GM23248 (cell line): ENCODE measurements at places on chromosomes 4 and X. TPM values are rescaled to one million over a fixed set of nuclear protein-coding genes. Genes with fewer than 3 reads are reported as not detected.
A peak's percentile ranks its signal among the peaks of the same experiment; 100 is the strongest.

DNA sequence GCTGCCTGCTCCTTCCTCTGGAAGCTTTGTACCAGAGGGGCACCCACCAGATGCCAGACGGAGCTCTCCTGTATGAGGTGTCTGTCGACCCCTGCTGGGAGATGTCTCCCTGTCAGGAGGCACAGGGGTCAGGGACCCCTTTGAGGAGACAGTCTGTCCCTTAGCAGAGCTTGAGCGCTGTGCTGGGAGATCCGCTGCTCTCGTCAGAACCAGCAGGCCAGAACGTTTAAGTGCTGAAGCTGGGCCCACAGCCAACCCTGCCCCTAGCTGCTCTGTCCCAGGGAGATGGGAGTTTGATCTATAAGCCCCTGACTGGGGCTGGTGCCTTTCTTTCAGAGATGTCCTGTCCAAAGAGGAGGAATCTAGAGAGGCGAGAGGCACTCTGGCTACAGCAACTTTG, 260.3 kb upstream of the GPRIN3 start:
- DNase-seq = no peak

The AASDH gene
- 8.6 and 16.5 TPM in 2 replicates for total RNA-seq

The COPS4 gene
- 69.2 and 83.7 TPM in 2 replicates for total RNA-seq

- DNase-seq = no peak
Measured at GRCh38 chr4:21652508-21653231, 295.9 kb downstream of the KCNIP4 start.

The CD40LG gene
- not detected in 2 replicates for total RNA-seq

GRCh38 chr4:137470806-137471205, 61.5 kb downstream of the PCDH18 start:
- DNase-seq = no peak

- DNase-seq = no peak
Measured at GRCh38 chrX:78106651-78106986, 2.6 kb downstream of the PGK1 start.

GRCh38 chrX:439719-440118, 53.0 kb upstream of the PPP2R3B start:
- no peak for DNase-seq

DNA sequence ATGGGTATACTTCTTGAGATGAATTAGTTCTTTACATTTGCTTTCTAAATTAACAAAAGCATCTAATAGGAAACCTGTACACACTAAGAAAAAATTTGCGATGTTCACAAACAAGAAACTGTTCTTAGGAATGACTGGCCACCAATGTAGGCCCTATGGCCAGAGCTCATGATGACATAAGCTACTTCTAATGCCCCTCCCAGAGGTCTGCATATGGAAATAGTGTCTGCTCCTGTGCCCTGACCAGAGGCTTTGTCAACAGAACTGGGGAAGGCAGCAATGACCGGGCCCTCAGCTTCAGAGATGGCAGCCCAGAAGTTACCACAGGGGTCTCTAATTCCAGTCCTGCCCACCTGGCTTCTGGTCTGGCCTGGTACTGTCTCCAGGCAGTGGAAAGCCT, 15.0 kb upstream of the BCLAF3 start:
- no peak for DNase-seq

DNA sequence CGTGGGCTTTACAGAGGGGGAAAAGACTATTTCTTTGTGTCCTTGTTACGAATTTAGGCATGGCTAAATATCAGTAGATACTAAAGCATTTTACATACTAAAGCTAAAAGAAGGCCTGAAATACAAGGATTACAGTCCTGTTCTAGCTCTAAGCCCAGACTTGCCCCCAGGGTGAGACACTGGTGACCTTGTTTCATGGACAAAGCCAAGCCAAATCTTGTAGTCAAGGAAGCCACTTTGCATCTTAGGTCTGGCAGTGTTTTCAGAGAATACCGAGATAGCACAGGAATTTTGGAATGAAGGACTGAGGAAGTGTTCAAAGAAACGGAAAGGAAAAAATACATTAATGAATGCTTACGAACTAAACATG, 733 bp upstream of the G3BP2 start:
- no peak for DNase-seq

DNA sequence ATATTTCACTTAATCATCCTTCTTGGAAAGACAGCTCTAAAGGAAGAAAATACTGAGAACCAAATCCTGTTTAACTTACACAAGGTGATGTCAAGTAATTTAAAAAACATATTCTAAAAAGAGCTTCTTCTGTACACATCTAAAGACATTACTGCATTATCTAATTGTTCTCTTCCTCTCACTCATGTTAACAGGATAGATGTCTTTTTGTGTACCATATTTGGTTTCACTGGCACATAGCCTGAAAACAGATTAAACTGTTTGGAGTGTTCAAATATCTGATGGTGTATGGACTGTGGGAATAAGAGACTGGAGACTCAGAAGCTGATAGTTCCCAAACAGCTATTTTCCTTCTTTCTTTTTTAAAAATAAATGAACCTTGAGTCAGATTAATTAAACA, 213.3 kb upstream of the MAB21L2 start:
- DNase-seq = no peak

DNA sequence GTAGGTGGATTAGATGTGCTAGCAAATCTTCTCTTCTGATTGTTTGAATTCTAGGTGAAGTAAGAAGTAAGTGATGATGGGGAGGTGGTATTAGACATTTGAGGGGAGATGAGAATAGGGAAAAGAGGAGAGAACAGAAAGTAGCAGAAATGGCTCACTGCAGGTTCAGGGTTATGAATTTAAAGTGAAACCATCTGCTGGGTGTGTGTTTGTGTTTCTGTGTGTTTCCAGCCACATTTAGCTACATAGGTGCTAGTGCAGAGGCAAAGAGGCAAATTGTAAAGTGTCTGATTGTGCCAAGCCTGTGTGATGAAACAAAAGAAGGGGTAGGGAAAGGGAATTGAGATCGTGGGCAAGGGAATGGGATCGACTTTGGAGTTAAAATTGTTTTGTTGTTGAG, 50.6 kb downstream of the ZFX start:
- DNase-seq = no peak

DNA sequence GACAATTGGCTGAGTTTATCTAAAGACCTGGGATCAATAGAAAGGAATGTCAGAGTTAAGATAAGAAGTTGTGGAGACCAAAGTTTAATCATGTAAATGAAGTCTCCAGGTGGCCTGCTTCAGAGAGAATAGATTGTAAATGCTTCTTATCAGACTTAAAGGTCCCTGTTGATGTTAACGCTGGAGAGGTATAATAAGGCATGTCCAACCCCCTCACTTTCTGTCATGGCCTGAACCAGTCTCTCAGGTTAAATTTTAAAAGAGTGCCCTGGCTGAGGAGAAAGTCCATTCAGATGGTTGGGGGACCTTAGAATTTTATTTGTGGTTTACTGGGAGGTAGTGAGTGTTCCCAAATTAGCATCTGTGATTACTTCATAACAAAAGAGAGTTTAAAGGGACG, 86.7 kb downstream of the AKAP4 start:
- no peak for DNase-seq

- DNase-seq = no peak
Measured at GRCh38 chr4:163815776-163816175, 321.3 kb downstream of the TMA16 start.

The ETDB gene
- total RNA-seq = not detected in 2 replicates

The TAF1 gene
- total RNA-seq = 12.4 and 12.5 TPM in 2 replicates

DNA sequence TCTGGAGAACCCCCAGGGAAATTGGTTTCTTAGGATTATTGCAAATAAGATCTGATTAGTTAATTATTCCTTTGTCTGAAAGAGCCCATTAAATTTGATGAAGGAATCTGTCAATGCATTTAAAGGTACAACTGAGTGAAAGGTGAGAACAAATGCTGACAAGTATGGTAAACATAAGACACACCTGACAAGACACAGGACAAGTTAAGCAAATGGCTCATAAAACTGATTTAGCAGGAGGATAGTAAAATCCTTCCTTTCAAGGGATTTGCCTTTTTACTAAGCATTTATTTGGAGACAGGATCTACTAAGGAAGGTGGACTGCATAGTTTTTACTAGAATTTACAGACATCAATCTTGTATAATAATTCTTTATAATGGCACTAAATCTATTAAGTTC, 553.9 kb downstream of the SPRY1 start:
- no peak for DNase-seq

The KCND1 gene
- total RNA-seq = 0.65 and 1.5 TPM in 2 replicates

- peak; percentile 90 for DNase-seq
Measured at GRCh38 chr4:55947912-55948725, 626 bp upstream of the CEP135 start.

DNA sequence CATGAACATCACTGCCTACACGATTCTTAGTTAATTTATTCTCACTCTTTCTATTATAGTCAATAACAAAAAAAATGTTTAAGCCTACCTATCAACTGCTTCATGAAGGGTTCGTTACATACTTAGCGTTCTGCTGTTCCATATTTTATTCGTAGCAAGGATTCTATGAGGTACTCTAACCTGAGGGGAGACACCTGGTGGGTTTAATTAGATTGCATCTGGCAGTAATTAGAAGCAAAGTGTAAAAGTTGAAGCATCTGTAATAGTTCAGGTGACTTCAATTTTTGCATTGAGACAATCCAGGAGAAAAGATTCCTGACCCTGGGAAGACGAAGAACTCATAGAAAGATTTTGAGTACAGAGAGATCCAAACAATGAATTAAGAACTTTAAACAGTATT, 1655.8 kb upstream of the TENM3 start:
- DNase-seq = no peak

The MAGEB1 gene
- not detected in 2 replicates for total RNA-seq

DNA sequence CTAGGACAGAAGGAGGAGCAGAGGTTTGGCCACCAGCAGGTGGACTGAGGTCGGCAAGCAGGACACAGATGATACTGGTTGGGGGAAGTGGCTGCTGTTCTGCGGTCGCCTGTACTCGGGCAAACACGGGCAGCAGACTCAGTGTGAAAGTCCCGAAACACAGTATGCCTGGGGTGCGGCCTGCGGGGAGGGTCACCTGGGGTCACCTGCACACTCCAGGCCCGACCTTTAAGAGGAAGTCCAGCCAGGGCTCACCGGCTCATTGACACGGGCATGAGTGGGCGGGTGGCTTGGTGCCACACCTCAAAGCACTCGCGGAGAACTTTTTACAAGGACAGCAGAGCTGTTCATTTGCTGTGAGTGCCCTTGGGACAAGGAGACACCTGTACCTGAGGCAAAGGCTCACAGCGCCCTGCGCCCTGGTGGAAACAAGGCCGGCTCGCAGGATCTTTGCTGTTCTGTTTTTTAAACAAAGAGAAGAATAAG, 71.5 kb upstream of the MXD4 start:
- DNase-seq = no peak

DNA sequence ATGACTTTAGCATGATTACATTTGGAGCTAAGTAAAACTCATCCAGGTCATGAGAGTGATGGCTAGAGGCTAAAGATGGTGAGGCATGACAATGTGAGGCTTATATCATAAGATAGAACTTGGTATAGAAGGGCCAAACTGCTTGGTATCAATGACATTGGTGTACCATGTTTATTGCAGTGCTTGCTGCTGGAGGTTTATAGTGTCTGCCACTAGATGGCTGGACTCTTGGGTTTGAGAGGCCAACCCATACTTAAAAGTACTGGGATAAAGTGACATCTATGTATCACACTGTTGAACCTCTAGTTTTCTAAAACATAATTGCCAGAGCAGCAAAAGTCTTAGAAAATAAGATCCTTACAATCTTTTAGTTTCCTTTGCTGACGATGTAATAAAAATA, 83.0 kb upstream of the TACR3 start:
- no peak for DNase-seq

GRCh38 chr4:39227906-39228305, 45.6 kb downstream of the WDR19 start:
- peak; percentile 1 for DNase-seq

- no peak for DNase-seq
Measured at GRCh38 chr4:10366628-10367027, 90.6 kb downstream of the ZNF518B start.

GRCh38 chr4:169922632-169923276, 103.4 kb downstream of the MFAP3L start:
- DNase-seq = peak; percentile 62

- peak; percentile 65 for DNase-seq
Measured at GRCh38 chrX:24081661-24082154, 27.0 kb downstream of the EIF2S3 start.

DNA sequence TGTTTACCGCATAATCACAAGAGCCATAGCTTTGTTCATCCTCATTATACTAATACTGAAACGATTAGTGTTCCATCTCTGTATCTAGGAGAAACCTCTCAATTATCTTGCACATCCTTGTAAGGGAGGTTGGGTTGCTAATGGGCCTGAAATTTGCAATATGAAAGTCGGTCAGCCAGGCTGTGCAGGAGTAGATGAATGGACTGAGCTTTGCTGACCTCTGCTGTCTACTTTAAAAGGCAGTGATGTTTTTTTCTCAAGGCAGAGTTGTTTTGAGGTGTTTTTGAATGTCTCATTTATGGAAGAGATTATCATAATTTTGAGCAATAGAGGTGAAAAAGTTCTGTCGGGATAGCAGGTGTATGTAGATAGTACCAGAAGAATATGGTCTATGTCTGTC, 47.9 kb upstream of the LINC00632 start:
- peak; percentile 26 for DNase-seq

The DGKK gene
- not detected in 2 replicates for total RNA-seq

The SMPX gene
- not detected in 2 replicates for total RNA-seq

The TMEM154 gene
- 11.9 and 17.2 TPM in 2 replicates for total RNA-seq

GRCh38 chr4:146343199-146343598, 128.9 kb downstream of the REELD1 start:
- DNase-seq = no peak

DNA sequence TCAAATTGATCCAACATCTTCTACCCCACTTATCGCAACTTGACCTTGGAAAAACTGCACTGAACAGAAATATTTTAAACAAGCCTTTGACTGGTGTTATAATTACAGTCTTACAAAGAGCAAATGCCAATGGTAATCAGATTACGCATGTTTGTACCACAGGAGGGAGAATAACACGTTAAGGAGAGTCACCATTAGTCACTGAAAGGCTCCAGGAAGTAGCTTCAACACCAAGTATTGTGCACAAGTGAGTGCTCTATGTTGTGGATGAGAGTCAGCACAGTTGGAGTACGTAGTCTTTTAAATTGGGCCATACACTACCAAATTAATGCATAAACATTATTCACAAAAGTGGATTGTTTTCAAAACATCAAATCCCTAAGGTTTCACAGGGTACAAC, 1081.5 kb upstream of the TENM3 start:
- DNase-seq = peak; percentile 3

The CFAP47 gene
- not detected in 2 replicates for total RNA-seq

The WDR44 gene
- total RNA-seq = 17.7 and 24.0 TPM in 2 replicates

DNA sequence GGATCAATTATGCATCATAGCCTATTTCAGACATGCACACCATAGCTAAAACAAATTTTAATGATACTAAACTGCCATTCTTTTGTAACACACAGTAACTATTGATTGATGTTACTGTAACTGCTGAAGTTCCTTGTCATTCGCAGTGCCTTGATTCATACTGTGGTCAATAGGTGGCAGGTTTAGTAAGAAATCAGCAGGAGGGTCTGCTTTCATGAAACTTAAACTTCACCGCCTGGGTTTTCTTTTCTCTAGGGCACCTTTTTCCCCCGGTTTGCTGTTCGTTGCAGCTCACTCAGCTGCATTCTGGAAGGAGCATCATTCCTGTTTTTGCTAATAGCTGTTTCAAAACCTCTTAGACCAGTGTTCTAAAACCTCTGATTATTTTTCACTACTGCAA, 88.1 kb downstream of the RPA4 start:
- DNase-seq = no peak

The TBX22 gene
- total RNA-seq = not detected in 2 replicates
